Activated CD4-positive, alpha-beta T cell treated with anti-CD3 and anti-CD28 coated beads, Interleukin-2, amount 10 ng/mL, durations not matched to agents 7 days and 5 days (primary cell): ENCODE measurements at places on chromosomes 16 and 17. TPM values are rescaled to one million over a fixed set of nuclear protein-coding genes. Genes with fewer than 3 reads are reported as not detected.
A peak's percentile ranks its signal among the peaks of the same experiment; 100 is the strongest.

CCDC144A gene
- total RNA-seq, result 6.5 TPM

PTX4 gene
- total RNA-seq, result not detected

CLEC16A gene
- total RNA-seq, result 35.1 TPM

CPD gene
- total RNA-seq, result 19.9 TPM

CX3CL1 gene
- total RNA-seq, result not detected

CCDC40 gene
- total RNA-seq, result not detected

B3GNT9 gene
- total RNA-seq, result 7.1 TPM

CTRB2 gene
- total RNA-seq, result not detected

SOX15 gene
- 0.57 TPM for total RNA-seq

DNA sequence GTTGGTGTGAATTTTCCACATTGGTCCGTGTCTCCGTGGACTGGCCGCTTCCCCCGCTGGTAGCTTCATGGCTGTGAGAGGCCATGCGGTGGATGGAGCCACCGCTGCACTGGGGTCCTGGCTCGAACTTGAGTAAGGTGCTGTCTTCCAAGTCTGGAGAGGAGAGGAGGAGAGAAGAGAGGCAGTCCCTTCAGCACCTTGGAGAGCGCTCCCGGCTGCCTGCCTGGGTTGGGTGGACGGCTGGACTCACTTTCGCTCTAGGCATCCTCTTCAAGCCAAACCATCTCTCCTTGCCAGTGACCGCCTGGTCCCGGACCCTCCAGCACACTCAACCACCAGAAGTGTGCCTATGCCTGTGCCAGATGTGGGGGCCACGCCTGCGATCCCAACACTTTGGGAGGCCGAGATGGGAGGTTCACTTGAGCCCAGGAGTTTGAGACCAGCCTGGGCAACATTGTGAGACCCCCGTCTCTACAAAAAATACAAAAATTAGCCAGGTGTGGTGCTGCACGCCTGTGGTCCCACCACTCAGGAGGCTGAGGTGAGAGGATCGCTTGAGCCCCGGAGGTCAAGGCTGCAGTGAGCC is 6.2 kb downstream of the JPH3 start:
- H3K4me3 ChIP-seq, result no peak overlapping the region
- no peak overlapping the region for H3K27ac ChIP-seq
- peaks cover 27% of the 10 kb centered on the region for H3K27me3 ChIP-seq
- H3K4me1 ChIP-seq, result peaks cover 3% of the 10 kb centered on the region

- H3K36me3 ChIP-seq, result no peaks in the 10 kb centered on the region
- peaks cover 15% of the 10 kb centered on the region for H3K27me3 ChIP-seq
- no peak overlapping the region for H3K4me3 ChIP-seq
- H3K4me1 ChIP-seq, result no peaks in the 10 kb centered on the region
- no peak for DNase-seq
- H3K27ac ChIP-seq, result no peak overlapping the region
Measured at GRCh38 chr17:37671824-37672547, 28.7 kb upstream of the DDX52 start.

GRCh38 chr17:7587420-7588151 is 2.3 kb downstream of the SOX15 start:
- peak overlapping the region; percentile 46 for H3K27ac ChIP-seq
- no peak overlapping the region for H3K4me3 ChIP-seq
- DNase-seq, result no peak
- peaks cover 29% of the 10 kb centered on the region for H3K36me3 ChIP-seq

DNA sequence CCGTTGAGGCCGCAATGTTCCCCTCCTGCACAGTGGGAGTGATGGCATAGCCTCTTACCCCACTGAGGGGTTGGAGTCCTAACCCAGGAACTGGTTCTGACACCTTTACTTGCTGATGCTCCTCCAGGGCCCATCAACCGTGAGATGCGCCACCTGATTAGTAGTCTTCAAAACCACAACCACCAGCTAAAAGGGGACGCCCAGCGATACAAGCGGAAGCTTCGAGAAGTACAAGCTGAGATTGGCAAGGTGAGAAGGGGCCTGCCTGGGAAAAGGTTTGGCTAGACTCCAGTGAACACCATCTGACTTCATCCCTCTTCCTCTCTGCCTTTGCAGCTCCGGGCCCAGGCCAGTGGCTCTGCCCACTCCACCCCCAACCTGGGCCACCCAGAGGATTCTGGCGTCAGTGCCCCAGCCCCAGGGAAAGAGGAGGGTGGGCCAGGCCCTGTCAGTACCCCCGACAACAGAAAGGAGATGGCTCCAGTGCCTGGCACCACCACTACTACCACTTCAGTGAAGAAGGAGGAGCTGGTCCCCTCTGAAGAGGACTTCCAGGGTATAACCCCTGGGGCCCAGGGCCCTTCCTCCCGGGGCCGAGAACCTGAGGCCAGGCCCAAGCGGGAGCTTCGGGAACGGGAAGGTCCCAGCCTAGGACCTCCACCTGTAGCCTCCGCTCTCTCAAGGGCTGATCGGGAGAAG is 5.8 kb downstream of the RNF40 start:
- H3K27ac ChIP-seq, result no peak overlapping the region
- H3K4me3 ChIP-seq, result no peak overlapping the region
- DNase-seq, result no peak
- H3K27me3 ChIP-seq, result no peaks in the 10 kb centered on the region
- H3K4me1 ChIP-seq, result peaks cover 22% of the 10 kb centered on the region
- H3K36me3 ChIP-seq, result peaks cover 63% of the 10 kb centered on the region

- DNase-seq, result no peak
- H3K27ac ChIP-seq, result no peak overlapping the region
- H3K4me1 ChIP-seq, result peaks cover 5% of the 10 kb centered on the region
- H3K27me3 ChIP-seq, result peaks cover 21% of the 10 kb centered on the region
- no peaks in the 10 kb centered on the region for H3K36me3 ChIP-seq
- H3K4me3 ChIP-seq, result no peak overlapping the region
Measured at GRCh38 chr17:48472411-48473281, 42.6 kb upstream of the SKAP1 start.

DNA sequence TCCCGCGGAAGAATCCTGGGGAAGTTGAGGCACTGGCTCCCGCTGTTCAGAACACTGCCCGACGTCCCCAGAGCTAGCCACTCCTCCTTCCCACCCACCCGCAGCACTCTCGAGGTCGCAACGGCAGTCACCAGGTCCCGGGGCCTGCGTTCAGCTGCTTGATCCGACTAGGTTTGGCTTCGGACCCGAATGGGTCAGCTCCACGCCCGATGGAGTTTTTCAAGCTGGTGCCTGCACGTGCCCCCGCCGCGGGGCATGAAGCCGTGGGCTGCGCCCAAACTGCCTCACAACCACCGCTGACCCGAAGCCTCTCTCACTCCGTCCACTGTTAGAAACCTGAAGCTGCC is 12.4 kb upstream of the ODF4 start:
- peaks cover 35% of the 10 kb centered on the region for H3K27me3 ChIP-seq
- peaks cover 21% of the 10 kb centered on the region for H3K4me1 ChIP-seq
- H3K36me3 ChIP-seq, result no peaks in the 10 kb centered on the region
- DNase-seq, result no peak

GRCh38 chr16:86321491-86321890 is 188.8 kb upstream of the FOXF1 start:
- H3K27me3 ChIP-seq, result no peaks in the 10 kb centered on the region
- DNase-seq, result no peak
- H3K4me3 ChIP-seq, result no peak overlapping the region
- H3K27ac ChIP-seq, result no peak overlapping the region
- no peaks in the 10 kb centered on the region for H3K36me3 ChIP-seq

DNA sequence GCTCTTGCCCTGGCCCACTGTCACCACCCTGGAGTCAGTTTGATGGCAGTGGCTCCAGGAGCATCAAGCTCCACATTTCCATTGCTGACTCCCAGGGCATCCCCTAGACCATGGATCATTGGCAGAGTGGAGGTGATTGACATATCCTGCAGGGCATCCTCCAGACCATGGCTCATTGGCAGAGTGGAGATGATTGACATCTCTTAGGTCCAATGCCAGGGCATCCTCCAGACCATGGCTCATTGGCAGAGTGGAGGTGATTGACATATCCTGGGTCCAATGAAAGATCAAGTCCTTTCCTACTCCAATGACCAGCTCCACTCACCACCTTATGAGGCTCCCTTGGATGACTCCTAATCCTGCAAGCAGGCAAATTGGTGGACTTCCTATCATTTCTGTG is 174.3 kb upstream of the NLRP1 start:
- no peak overlapping the region for H3K27ac ChIP-seq
- H3K27me3 ChIP-seq, result peaks cover 20% of the 10 kb centered on the region
- H3K4me3 ChIP-seq, result no peak overlapping the region
- H3K36me3 ChIP-seq, result no peaks in the 10 kb centered on the region
- no peak for DNase-seq
- H3K4me1 ChIP-seq, result no peaks in the 10 kb centered on the region

DNA sequence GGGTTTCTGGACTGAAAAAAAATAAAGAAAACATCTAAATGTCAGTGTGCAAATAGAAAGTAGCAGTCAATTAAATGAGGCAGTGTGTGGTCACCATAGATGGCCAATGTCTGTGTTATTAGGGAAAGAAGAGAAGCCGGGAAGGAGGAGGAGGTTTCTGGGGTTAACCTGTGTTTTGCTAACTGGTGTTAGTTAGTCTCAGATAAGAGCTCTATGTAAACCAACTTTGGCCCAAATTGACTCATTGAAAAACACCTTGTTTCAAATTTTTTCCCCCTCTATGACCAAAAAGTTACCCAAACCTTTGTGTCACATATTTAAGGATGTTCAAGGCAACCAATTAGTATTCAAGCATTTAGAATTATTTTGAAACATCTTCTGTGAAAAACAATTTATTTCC is 530.9 kb downstream of the MAF start:
- DNase-seq, result no peak
- H3K4me1 ChIP-seq, result peaks cover 14% of the 10 kb centered on the region

DNA sequence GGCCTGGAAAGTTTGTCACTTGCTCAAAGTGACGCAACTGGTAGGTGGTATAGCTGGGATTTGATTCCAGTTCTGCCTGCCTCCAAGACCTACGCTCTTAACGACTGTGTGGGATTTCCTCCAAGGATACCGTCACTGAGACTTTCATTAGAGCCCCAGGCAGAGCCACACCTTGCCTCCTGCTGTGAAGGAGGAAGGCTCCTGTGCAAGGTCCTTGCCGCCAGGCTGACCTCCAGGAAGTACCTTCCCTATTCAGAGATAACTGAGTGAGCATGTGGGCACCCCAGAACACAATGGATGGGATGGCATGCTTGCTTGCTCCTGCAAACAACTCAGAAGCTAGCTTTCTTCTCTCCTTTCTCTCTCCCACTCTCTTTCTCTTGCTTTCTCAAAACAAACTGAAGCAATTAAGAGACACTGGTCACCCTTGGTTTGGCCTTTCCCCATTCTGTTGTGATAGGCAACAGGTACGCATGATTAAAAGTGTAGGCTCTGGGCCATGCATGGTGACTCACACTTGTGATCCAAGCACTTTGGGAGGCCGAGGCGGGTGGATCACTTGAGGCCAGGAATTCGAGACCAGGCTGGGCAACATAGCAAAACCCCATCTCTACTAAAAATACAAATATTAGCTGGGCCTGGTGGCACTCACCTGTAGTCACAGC is 30.7 kb downstream of the CACNG3 start:
- peaks cover 14% of the 10 kb centered on the region for H3K27me3 ChIP-seq
- no peaks in the 10 kb centered on the region for H3K4me1 ChIP-seq
- no peak for DNase-seq
- H3K36me3 ChIP-seq, result no peaks in the 10 kb centered on the region
- no peak overlapping the region for H3K4me3 ChIP-seq

DNA sequence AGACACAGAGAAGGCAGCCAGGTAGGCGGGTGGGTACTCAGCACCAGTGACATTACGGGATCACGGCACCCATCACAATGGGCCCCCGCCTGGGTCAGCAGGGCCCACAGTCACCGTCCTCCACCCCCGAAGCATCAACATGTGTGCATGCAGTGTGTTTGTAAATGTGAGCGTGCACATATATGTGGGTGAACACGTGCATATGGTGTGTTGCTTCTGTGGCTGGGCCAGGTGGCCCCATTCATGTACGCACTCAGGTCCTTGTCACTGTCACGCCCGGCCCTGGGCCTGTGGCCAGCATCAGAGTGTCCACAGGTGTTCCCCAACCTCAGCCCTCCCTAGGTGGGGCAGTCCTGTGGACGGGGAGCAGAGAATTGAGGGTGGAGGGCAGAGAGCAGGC is 37.1 kb downstream of the TNFRSF13B start:
- H3K27ac ChIP-seq, result no peak overlapping the region
- no peaks in the 10 kb centered on the region for H3K4me1 ChIP-seq
- no peaks in the 10 kb centered on the region for H3K27me3 ChIP-seq
- no peak overlapping the region for H3K4me3 ChIP-seq
- DNase-seq, result no peak
- H3K36me3 ChIP-seq, result no peaks in the 10 kb centered on the region

DNA sequence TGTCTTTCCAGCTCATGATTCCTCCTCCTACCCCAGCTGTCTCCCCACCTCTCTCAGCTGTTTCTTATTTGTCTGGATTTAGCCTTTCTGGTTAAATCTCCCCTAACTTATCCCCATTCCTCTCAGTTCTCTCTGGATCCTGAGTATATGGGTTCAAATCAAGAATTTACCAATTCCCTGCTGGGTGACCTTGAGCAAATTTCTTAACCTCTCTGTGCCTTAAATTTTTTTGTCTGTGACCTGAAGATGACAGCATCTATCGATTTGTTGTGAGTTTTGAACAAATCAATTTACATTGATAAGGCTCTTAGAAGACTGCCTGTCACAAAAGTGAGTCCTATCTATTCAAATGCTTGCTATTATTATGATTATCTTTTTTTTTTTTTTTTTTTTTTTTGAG is 2.0 kb upstream of the KCNG4 start:
- H3K4me1 ChIP-seq, result peaks cover 2% of the 10 kb centered on the region
- DNase-seq, result no peak
- peaks cover 23% of the 10 kb centered on the region for H3K27me3 ChIP-seq
- no peaks in the 10 kb centered on the region for H3K36me3 ChIP-seq
- no peak overlapping the region for H3K27ac ChIP-seq

- no peak for DNase-seq
- no peaks in the 10 kb centered on the region for H3K27me3 ChIP-seq
- peak overlapping the region; percentile 25 for H3K4me3 ChIP-seq
- peaks cover 54% of the 10 kb centered on the region for H3K4me1 ChIP-seq
- peak overlapping the region; percentile 69 for H3K27ac ChIP-seq
Measured at GRCh38 chr17:67358612-67359011, 7.8 kb downstream of the PSMD12 start.

GRCh38 chr17:32349503-32349853 is 479 bp upstream of the ZNF207 start:
- H3K36me3 ChIP-seq, result peaks cover 40% of the 10 kb centered on the region
- no peaks in the 10 kb centered on the region for H3K27me3 ChIP-seq
- H3K27ac ChIP-seq, result peak overlapping the region; percentile 100
- H3K4me3 ChIP-seq, result peak overlapping the region; percentile 99
- H3K4me1 ChIP-seq, result peaks cover 31% of the 10 kb centered on the region

GRCh38 chr17:78798695-78799559 is 16.9 kb upstream of the CYTH1 start:
- peaks cover 66% of the 10 kb centered on the region for H3K4me1 ChIP-seq
- H3K27ac ChIP-seq, result peak overlapping the region; percentile 79
- no peaks in the 10 kb centered on the region for H3K27me3 ChIP-seq
- no peak for DNase-seq

GRCh38 chr17:11539637-11540036 is 58.6 kb upstream of the DNAH9 start:
- DNase-seq, result no peak
- H3K4me3 ChIP-seq, result no peak overlapping the region
- no peak overlapping the region for H3K27ac ChIP-seq
- no peaks in the 10 kb centered on the region for H3K36me3 ChIP-seq
- no peaks in the 10 kb centered on the region for H3K27me3 ChIP-seq

- no peak overlapping the region for H3K4me3 ChIP-seq
- H3K4me1 ChIP-seq, result peaks cover 7% of the 10 kb centered on the region
- H3K27ac ChIP-seq, result no peak overlapping the region
- H3K36me3 ChIP-seq, result peaks cover 18% of the 10 kb centered on the region
- no peaks in the 10 kb centered on the region for H3K27me3 ChIP-seq
- no peak for DNase-seq
Measured at GRCh38 chr17:38908676-38909181, 16.7 kb upstream of the LASP1NB start.

GRCh38 chr16:55898592-55898991 is 23.4 kb upstream of the CES5A start:
- H3K27ac ChIP-seq, result no peak overlapping the region
- H3K4me1 ChIP-seq, result no peaks in the 10 kb centered on the region
- no peak for DNase-seq
- H3K27me3 ChIP-seq, result peaks cover 2% of the 10 kb centered on the region
- H3K36me3 ChIP-seq, result no peaks in the 10 kb centered on the region
